ENCODE measurements at places on chromosomes 1 and 21. TPM values are rescaled to one million over a fixed set of nuclear protein-coding genes. Genes with fewer than 3 reads are reported as not detected.

Gene GNG4
- 0.11 TPM for total RNA-seq

- H3K36me3 ChIP-seq, result no peaks in the 10 kb centered on the region
- peaks cover 86% of the 10 kb centered on the region for H3K27me3 ChIP-seq
- no peak for DNase-seq
- no peak overlapping the region for H3K4me3 ChIP-seq
These were observed 36.7 kb upstream of the TARDBP start for GRCh38 chr1:10975567-10976326.

- H3K27me3 ChIP-seq, result no peaks in the 10 kb centered on the region
- H3K27ac ChIP-seq, result no peak overlapping the region
- DNase-seq, result no peak
- no peak overlapping the region for H3K4me3 ChIP-seq
These were observed 387.4 kb downstream of the ZP4 start for GRCh38 chr1:237503292-237503691.

DNA sequence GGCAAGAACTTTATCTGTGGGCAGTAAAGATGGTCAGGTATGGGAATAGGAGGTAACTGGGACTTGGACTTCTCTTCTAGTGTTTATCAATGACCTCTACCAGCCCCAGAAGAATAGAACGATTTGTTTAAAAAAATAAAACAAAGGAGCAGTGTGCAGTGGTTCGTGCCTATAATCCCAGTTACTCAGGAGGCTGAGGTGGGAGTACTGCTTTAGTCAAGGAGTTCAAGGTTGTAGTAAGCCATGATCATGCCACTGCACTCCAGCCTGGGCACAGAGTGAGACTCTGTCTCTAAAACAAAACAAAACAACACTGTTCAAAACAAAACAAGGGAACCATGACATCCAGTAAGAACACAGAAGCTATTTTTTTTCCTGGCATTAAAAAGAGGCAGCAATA, 4.3 kb downstream of the RNF19B start:
- no peak overlapping the region for H3K4me3 ChIP-seq
- peaks cover 27% of the 10 kb centered on the region for H3K4me1 ChIP-seq
- no peaks in the 10 kb centered on the region for H3K36me3 ChIP-seq

Gene VAMP4
- 13.7 TPM for total RNA-seq

- DNase-seq, result peak; percentile 70
- peak overlapping the region; percentile 36 for H3K27ac ChIP-seq
- H3K36me3 ChIP-seq, result no peaks in the 10 kb centered on the region
- no peak overlapping the region for H3K4me3 ChIP-seq
These were observed 1.1 kb downstream of the LAMB3 start for GRCh38 chr1:209651138-209651587.

DNA sequence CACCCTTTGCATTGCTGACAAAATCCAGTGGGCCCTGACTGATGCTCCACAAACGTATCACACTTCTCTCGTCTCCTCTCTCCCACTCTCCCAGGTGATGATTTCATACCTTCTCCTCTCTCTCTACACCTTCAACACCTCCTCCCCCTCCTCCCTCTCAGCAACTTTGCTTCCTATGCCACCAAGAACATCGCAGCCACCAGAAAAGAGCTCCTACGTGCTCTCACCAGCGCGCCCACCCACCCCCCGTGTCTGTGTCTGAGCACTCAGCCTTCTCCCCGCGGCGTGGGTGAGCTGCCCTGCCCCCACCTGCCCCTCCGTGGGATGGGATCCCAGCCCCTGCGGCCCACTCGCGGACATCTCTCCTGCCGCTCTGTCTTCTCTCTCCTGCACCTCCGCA, 55.1 kb upstream of the COX20 start:
- no peaks in the 10 kb centered on the region for H3K36me3 ChIP-seq
- H3K27ac ChIP-seq, result no peak overlapping the region
- no peak for DNase-seq
- no peak overlapping the region for H3K4me3 ChIP-seq
- no peaks in the 10 kb centered on the region for H3K4me1 ChIP-seq
- peaks cover 65% of the 10 kb centered on the region for H3K27me3 ChIP-seq

Gene MX2
- total RNA-seq, result 1.0 TPM

GRCh38 chr1:200139661-200140250, 112.2 kb downstream of the NR5A2 start:
- DNase-seq, result peak; percentile 56
- peaks cover 4% of the 10 kb centered on the region for H3K27me3 ChIP-seq
- H3K4me3 ChIP-seq, result no peak overlapping the region
- no peaks in the 10 kb centered on the region for H3K4me1 ChIP-seq

GRCh38 chr1:57860931-57861565, 437.2 kb upstream of the DAB1 start:
- no peak overlapping the region for H3K4me3 ChIP-seq
- H3K27ac ChIP-seq, result no peak overlapping the region
- H3K4me1 ChIP-seq, result no peaks in the 10 kb centered on the region
- no peaks in the 10 kb centered on the region for H3K27me3 ChIP-seq
- no peaks in the 10 kb centered on the region for H3K36me3 ChIP-seq

Gene SPATA46
- total RNA-seq, result not detected

DNA sequence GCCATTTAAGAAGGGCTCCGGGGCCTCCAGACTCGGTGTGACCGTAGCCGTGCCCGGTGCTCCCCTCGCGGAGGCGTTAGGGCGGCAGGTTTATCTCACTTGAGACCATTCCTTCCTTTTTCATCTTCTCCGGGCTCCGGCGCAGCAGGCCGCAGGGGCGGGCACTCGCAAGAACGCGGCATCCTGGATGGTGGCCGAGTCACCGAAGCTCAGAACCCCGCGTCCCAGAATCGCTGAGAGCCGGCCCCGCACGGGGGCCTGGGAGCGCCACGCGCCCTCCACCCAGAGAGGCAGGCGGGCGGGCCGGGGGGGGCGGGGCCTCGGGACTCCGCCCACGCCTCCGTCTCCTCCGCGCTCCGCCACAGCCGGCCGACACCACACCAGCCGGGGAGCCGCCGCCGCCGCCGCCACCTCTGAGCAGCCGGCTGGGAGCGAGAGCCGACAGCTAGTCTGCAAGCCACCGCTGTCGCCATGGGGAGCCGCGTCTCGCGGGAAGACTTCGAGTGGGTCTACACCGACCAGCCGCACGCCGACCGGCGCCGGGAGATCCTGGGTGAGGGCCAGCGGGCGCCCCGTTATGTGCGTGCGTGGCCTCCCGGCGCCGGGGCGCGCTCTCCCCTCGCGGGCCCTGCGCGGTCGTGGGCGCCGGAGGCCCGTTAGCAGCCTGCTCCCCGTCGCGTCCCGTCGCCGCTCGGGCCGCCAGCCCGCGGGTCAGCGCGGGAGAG, at the start of gene DEGS1:
Gene DEGS1, plus strand, starts transcription at position 375 of the 725 bp plus-strand sequence. Its CDS starts 97 bp downstream, at position 472.
- peak; percentile 99 for DNase-seq
- H3K27ac ChIP-seq, result peak within 1 kb of the TSS; percentile 93
- H3K36me3 ChIP-seq, result peaks cover 24% of the 10 kb centered on the region
- no peaks in the 10 kb centered on the region for H3K27me3 ChIP-seq
- H3K4me3 ChIP-seq, result peak within 1 kb of the TSS; percentile 82

Gene PIGC
- total RNA-seq, result 38.9 TPM

- no peaks in the 10 kb centered on the region for H3K4me1 ChIP-seq
- no peak overlapping the region for H3K4me3 ChIP-seq
- DNase-seq, result no peak
- no peak overlapping the region for H3K27ac ChIP-seq
- H3K36me3 ChIP-seq, result no peaks in the 10 kb centered on the region
These were observed 72.7 kb downstream of the RPE65 start for GRCh38 chr1:68377098-68377497.

GRCh38 chr1:98304888-98305287, 356.6 kb upstream of the SNX7 start:
- no peaks in the 10 kb centered on the region for H3K4me1 ChIP-seq
- H3K36me3 ChIP-seq, result no peaks in the 10 kb centered on the region
- H3K27ac ChIP-seq, result no peak overlapping the region
- H3K4me3 ChIP-seq, result no peak overlapping the region
- DNase-seq, result no peak

DNA sequence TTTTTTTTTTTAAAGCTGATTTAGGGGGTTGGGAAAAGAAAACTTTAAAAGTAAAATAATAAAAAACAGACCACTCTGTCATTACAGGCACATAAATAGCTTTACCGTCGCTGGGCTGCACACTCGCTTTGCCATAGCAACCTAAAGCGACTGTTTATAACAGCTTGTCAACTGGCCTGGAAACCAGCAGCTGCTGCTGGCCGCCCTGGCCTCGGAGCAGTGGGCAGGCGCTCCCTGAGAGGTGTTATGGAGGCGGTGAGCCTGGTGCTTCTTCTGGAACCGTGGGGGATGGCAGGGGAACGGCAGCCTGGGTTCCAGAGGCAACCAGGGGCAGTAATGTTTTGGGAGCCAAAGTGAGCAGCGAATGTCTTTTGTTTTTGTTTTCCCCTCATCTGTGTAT, 45.7 kb downstream of the ATP2B4 start:
- no peaks in the 10 kb centered on the region for H3K27me3 ChIP-seq
- no peak overlapping the region for H3K4me3 ChIP-seq
- H3K4me1 ChIP-seq, result peaks cover 33% of the 10 kb centered on the region
- no peak for DNase-seq

DNA sequence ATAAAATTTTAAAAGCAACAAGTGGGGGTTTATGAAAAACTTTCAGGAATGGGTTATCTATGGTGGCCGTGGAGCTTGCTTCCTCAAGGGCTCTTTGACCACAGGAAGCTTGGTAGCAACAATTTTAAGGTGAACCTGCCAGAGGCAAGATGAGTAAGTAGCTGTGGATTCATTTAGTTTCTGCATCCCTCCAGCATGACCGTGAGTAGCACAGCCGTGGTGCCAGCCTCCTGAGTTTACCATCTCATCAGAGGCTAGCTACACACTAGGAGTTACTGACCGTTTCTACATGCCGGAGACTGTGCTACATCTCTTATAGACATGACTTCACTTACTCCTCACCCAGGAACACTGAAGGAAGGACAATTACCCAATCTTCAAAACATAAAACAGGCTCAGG, 30.1 kb upstream of the PLEKHG5 start:
- H3K36me3 ChIP-seq, result peaks cover 41% of the 10 kb centered on the region
- no peak overlapping the region for H3K4me3 ChIP-seq
- no peak overlapping the region for H3K27ac ChIP-seq
- peaks cover 3% of the 10 kb centered on the region for H3K4me1 ChIP-seq

Gene SEMA4A
- 1.9 TPM for total RNA-seq

Gene DNASE2B
- not detected for total RNA-seq

- H3K27ac ChIP-seq, result no peak overlapping the region
- no peaks in the 10 kb centered on the region for H3K36me3 ChIP-seq
- no peaks in the 10 kb centered on the region for H3K4me1 ChIP-seq
- H3K27me3 ChIP-seq, result no peaks in the 10 kb centered on the region
These were observed 661.5 kb upstream of the ADGRL4 start for GRCh38 chr1:79667848-79668696.

DNA sequence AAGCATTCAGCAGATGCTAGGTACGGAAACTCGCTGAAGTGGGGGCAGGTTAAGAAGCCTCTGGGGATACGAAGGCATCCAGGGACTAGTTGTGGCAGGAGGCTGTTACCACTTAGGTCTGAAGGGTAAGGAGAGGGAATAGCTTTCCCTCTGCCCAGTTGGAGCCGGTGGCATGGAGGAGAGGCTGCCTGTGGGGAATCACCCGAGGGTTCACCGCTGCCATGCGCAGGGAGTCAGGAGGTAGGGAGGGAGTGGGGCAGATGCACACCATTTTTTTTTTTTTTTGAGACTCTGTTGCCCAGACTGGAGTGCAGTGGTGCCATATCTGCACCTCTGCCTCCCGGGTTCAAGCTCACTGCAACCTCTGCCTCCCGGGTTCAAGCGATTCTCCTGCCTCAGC, 6.1 kb downstream of the PCSK9 start:
- no peak for DNase-seq
- no peak overlapping the region for H3K4me3 ChIP-seq
- no peaks in the 10 kb centered on the region for H3K27me3 ChIP-seq
- peaks cover 94% of the 10 kb centered on the region for H3K36me3 ChIP-seq
- H3K27ac ChIP-seq, result no peak overlapping the region
- peaks cover 18% of the 10 kb centered on the region for H3K4me1 ChIP-seq

- no peak overlapping the region for H3K27ac ChIP-seq
- H3K4me1 ChIP-seq, result peaks cover 6% of the 10 kb centered on the region
- no peak for DNase-seq
- no peaks in the 10 kb centered on the region for H3K36me3 ChIP-seq
These were observed 13.5 kb downstream of the FALEC start for GRCh38 chr1:150529017-150529416.

- no peaks in the 10 kb centered on the region for H3K36me3 ChIP-seq
- H3K4me1 ChIP-seq, result no peaks in the 10 kb centered on the region
- H3K27ac ChIP-seq, result no peak overlapping the region
- DNase-seq, result no peak
- peaks cover 50% of the 10 kb centered on the region for H3K27me3 ChIP-seq
- H3K4me3 ChIP-seq, result no peak overlapping the region
These were observed 13.9 kb upstream of the OLIG1 start for GRCh38 chr21:33055991-33056390.

Gene KCNA3
- total RNA-seq, result not detected

DNA sequence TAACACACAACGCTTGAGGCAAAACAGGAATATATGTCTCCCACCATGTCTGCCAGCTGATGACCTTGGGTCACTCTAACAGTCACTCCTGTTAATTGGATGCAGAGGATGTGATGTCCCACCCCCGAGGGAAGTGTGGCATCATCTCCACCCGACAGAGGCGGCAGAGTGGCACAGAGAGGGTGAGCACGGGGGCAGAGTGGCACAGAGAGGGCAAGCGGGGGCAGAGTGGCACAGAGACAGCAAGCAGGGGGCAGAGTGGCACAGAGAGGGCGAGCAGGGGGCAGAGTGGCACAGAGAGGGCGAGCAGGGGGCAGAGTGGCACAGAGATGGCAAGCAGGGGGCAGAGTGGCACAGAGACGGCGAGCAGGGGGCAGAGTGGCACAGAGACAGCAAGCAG, 44.3 kb downstream of the DISP3 start:
- H3K27me3 ChIP-seq, result peaks cover 6% of the 10 kb centered on the region
- no peak overlapping the region for H3K4me3 ChIP-seq

Gene NPHS2
- not detected for total RNA-seq

Gene MRPS14
- 51.9 TPM for total RNA-seq

Gene GNPAT
- 53.8 TPM for total RNA-seq

- no peak overlapping the region for H3K4me3 ChIP-seq
- no peaks in the 10 kb centered on the region for H3K27me3 ChIP-seq
- H3K27ac ChIP-seq, result no peak overlapping the region
- no peak for DNase-seq
These were observed 11.0 kb downstream of the HYI start for GRCh38 chr1:43442756-43443155.

DNA sequence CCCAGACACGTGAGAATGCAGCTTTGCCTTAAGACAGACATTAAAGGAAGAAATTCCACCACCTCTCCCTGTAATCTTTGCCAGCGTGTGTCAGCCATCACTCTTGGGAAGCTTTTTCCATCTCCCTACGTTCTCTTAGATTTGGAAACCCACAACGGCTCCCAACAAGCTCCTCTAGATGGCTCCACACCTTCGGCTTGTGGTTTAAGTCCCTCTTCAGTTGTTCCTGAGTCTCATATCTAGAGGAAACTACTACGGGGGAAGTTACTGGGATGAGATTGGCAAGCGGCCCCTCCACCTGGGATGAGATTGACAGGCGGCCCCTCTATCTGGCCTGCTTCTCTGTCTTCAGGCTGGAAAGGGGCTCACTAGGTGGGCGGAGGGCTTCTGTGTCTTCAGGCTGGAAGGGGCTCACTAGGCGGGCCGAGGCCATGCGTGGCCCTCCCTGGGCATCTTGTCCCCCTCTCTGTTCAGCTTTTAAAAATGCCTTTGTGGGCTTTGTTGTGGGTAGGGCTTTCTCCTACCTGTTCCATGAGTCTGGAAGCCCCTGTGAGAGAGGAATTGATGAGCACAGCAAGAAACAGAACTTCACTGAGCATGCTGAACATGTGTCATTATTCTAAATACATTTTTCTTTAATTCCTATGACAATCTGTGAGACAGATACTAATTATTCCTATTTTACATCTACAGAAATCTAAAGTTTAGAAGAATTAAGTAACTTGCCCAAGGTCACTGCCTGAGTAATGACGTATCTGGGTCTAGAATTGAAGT, 670.5 kb downstream of the KIF26B start:
- no peak for DNase-seq
- no peaks in the 10 kb centered on the region for H3K4me1 ChIP-seq
- no peak overlapping the region for H3K27ac ChIP-seq
- H3K36me3 ChIP-seq, result peaks cover 43% of the 10 kb centered on the region
- no peaks in the 10 kb centered on the region for H3K27me3 ChIP-seq
